Stimulated activated CD8-positive, alpha-beta memory T cell treated with anti-CD3 and anti-CD28 coated beads, Interleukin-7, amount 100 ng/mL, for 24 hours (primary cell): ENCODE measurements at places on chromosomes 5 and 9.

GRCh38 chr9:133141833-133142595, 21.0 kb upstream of the RALGDS start:
- DNase-seq, result peak; percentile 47

GRCh38 chr5:42719034-42719433, 37.6 kb upstream of the CCDC152 start:
- DNase-seq, result no peak

- peak; percentile 43 for DNase-seq
Observed at GRCh38 chr9:105694190-105694847, at the start of gene TMEM38B. Gene TMEM38B, plus strand, starts transcription at chr9:105694541. Its CDS starts 120 bp downstream, at chr9:105694661.

GRCh38 chr5:76177978-76178377, 94.8 kb downstream of the SV2C start:
- DNase-seq, result no peak

DNA sequence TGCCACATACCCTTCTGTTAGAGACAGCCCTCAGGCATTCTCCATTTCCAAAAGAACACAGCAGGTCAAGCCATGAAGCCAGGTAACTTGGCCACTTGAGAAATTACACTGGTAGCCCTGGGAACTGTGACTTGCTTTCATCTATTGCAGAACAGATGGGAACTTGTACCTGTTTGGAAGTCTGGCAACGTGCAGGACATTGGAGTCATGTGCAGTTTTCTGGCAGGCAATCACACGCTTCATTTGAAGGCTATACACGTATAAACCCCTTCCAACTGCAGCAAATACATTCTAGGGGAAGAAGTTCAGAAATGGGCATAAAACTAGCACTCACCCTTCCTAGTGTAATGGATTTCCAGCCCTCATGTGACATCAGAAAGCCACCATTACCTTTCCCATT, 54.0 kb downstream of the WDR41 start:
- no peak for DNase-seq

DNA sequence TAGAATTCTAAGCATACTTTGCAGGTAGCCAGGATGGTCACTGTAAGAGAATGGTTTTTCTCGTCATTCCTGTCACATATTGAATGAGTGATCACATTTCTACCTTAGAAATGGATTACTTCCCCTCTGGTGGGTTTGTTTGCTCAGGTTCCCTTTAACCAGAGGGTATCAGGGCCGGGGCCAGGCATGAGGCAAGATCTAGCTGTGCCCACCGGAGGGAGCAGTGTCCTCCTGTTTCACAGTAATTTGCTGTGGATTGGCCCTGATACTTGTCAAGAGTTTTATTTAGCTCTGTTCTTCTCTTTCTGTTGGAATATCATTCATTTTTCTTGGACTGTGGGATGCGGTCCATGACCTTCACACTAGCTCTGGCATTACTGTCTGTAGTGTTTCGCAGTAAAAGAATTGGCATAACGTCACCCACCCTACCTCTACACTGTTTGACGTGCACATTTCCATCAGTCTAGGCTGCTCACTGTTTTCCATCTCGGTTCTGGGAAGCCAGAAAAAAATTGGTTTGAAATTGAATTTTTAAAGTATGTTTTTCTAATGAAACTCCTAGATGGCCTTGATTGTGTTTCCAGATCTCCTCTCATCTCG, 42.4 kb upstream of the ZBED3 start:
- DNase-seq, result no peak

DNA sequence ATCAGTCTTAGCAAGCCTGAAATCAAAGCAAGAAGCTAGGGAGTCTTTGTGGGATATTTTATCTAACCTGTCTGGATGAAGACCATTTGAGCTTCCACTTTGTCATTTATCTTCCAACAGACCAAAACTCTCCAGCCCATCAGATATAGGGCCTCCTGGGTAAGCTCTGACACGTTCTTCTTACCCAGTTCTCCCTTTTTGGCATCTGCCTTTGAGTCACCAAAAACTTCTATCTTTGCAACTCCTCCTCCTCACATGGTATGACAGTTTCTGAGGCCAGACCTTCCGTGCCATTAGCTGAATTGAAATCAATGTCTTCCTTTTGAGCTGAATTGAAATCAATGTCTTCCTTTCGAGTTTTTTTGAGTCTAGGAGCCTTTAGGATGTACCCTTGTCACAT, 156.6 kb upstream of the SPRY4 start:
- DNase-seq, result no peak

GRCh38 chr9:20394969-20395368, 227.3 kb downstream of the MLLT3 start:
- DNase-seq, result no peak

DNA sequence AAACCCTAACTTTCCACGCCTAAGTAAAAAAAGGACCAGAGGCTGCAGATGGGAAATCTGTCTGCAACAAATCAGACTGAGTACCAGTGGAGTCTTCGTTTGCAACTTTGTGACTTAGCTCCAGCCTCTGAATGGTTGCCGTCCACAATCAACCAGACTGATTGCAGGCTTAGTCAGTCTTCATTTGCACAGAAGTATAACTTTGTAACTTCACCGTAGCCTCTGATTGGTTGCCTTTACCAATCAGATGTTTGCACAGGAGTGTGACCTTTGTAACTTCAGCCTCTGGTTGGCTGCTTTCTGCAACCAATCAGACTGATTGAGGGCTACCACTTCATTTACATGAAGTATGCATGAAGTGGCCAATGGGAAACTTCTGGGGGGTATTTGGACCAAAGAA, 53.7 kb downstream of the TGFBR1 start:
- no peak for DNase-seq
